Fibroblast of skin of scalp (primary cell): ENCODE measurements at places on chromosomes 12 and 14.

- DNase-seq = peak; percentile 15
Observed at GRCh38 chr14:65565948-65566347, 153.4 kb downstream of the FUT8 start.

DNA sequence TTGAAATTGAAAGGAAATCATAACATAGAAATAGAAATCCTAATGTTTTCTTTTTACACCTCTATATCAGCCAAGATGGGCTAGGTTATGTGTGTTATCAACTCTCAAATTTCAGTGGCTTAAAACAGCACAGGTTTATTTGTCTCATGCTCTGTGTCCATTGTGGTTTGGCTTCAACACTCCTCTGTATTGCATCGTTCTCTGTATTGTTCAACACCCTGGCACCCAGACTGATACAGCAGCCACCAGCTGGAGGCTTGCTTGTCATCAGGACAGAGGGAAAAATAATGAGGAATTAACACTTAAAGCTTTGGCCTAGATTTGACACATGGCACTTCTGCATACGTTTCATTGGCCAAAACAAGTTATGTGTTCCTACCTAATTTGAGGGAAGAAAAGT, 234.2 kb upstream of the ARHGAP5 start:
- no peak for DNase-seq

GRCh38 chr12:87853448-87854003, 175.7 kb downstream of the C12orf50 start:
- no peak for DNase-seq

- no peak for DNase-seq
Observed at GRCh38 chr12:65642061-65642661, 182.1 kb upstream of the HMGA2 start.

DNA sequence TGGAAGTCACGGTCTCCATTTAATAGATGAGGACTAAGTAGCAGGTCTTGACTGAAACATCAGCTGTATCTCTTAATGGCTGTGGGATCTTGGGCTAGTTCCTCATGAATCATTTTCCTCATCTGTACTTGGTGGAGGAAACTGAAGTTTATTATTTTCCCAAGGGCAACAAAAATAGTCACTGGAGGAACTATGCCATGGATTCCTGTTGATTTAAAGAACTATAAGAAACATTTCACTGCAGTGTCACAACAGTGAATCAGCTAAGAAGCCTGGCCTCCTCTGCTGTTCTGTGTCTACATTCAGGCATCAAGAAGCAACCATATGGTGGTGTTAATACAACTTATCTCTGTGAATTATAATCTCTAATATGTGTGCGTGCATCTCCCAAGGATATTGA, 200.5 kb downstream of the STXBP6 start:
- DNase-seq = peak; percentile 81

GRCh38 chr14:23140371-23140770, 21.3 kb upstream of the CEBPE start:
- no peak for DNase-seq

DNA sequence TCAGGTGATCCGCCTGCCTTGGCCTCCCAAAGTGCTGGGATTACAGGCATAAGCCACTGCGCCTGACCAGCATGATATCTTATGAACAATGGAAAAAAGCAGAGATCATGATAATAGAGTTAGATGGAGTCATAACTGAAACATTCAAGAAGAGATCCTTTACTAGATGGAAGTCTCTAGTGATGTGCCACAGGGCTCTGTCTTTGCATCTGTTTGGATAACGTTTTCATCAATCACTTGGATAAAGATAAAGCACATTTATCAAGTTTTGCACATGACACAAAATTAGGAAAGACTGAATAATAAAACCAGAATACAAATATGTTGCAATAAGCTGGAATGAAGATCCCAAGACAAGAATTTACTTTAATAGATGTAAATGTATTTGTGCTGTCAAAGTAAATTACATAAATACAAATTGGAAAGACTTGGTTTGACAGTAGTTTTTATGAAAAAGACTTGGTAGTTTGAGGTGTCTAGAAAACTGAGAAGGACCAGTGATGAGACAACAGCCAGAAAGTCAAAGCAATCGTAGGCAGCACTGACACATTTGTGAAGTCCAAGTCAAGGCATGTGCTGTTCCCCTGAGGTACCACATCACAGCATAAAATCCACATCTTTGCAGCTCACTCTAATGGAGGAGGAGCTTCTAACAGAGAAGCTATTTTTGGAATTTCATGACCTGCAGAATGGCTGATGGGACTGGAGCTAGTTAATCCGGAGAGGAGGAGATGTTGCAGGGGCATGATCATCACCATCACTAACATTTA, 28.5 kb downstream of the GPRC5A start:
- no peak for DNase-seq

DNA sequence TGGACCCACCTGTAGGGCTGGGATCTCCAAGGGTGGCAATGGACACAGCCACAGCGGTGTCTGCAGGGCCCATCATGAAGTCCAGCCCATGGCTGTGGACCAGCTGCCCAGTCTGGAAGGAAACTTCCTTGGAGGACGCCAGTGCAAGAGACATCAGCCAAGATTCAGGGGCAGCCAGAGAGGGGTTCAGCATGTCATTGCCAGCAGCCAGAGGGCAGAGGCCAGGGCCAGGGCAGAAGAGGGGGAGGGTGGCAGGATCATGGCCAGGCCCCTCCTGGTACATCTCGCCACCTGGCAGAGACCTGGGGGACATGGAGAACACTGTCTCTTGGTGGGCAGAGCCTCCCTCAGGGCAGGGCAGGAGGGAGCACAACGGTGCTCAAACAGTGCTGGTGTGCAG, 10.2 kb downstream of the ANHX start:
- DNase-seq = no peak

- no peak for DNase-seq
Observed at GRCh38 chr12:78316136-78316535, 485.4 kb downstream of the NAV3 start.

DNA sequence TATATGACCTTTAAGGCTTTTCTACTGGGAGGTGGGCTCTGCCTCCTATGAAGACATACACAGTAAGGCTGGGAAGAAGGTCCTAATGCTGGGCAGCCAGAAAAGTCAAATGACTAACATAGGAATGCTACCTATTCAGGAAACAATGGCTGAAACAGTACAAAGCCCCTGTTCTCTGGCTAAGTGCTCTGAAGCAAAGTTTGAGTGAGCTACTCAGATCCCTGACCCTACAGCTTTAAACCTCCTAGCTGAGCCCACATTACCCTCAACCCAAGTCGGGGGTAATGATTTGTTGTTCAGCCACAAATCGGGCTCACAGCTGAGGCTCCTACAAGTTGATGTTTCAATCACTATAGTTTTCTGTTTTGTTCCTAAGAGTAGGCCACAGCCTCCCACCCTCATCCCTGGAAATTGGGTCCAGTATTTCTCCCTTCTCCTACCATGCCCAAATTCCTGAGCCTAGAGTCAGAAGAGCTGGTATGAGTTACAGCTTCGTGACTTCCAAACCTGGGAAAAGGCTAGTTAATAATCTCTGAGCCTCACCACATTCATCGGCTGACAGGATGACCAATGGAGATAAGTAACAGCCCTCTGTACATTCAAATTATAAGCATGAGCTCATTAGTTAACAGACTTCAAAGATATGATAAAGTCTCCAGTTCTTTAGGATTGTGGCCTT, 46.5 kb downstream of the BTBD7 start:
- peak; percentile 7 for DNase-seq

GRCh38 chr14:87992346-87992717, 650 bp downstream of the GALC start:
- no peak for DNase-seq

GRCh38 chr12:89040146-89040964, 311.9 kb downstream of the DUSP6 start:
- DNase-seq = peak; percentile 29

DNA sequence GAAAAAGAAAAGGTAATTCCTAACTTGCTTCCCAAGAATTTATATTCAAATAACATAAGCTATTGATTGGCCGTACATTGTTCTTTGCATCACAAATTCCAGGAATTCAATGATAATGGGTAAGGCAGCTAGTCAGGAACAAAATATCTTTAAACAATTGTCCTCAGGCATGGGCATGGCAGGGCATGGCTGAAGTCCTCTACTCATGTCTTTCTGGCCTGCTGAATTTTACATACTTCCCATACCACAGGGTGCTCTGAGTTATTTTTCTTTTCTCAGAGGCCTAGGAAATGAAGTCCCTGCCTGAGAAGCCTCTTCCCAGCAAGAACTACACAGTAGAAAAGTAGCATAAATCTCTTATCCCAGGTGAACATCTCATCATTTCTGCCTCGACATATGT, 15.1 kb upstream of the DRAM1 start:
- DNase-seq = peak; percentile 38

DNA sequence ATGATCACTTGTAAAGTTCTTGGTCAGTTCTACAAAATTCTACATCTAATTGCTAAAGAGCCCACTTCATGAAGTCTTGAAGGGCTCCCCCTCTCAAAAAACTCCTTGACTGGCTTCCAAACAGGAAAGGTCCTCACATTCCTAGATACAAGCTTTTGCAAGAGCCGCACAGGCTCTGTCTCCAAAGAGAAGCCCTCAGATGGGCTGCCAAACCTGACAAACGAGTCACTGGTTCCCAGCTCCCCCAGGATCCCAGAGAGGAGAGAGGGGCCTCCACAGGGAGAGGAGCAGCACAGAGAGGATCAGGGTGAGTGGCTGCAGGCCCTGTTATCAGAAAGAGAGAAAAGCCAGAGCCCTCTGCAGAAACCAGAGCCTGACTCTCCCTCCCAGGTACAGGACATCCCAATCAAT, 5.8 kb downstream of the NID2 start:
- peak; percentile 47 for DNase-seq

- no peak for DNase-seq
Observed at GRCh38 chr12:14403293-14403692, 37.8 kb downstream of the ATF7IP start.
